A549 treated with CORT108297 at 1 μM for 4 hours (cell line): ENCODE measurements at places on chromosomes 7 and 10. TPM values are rescaled to one million over a fixed set of nuclear protein-coding genes. Genes with fewer than 3 reads are reported as not detected.

Gene HOXA3
- total RNA-seq: 6.1 to 10.2 TPM (median 9.8 TPM) in 5 replicates

Gene SLC13A4
- not detected in 5 replicates for total RNA-seq

Gene CYP26A1
- total RNA-seq: 2.1 to 3.1 TPM (median 2.9 TPM) in 5 replicates

Gene WDR86
- 0.13 to 0.38 TPM (median 0.17 TPM) in 5 replicates for total RNA-seq

Gene CAV2
- total RNA-seq: 143 to 195 TPM (median 182 TPM) in 5 replicates

Gene ZFYVE27
- 17.5 to 27.1 TPM (median 24.9 TPM) in 5 replicates for total RNA-seq
